A172 (cell line): ENCODE measurements at places on chromosomes 3 and 15. TPM values are rescaled to one million over a fixed set of nuclear protein-coding genes. Genes with fewer than 3 reads are reported as not detected.

DNA sequence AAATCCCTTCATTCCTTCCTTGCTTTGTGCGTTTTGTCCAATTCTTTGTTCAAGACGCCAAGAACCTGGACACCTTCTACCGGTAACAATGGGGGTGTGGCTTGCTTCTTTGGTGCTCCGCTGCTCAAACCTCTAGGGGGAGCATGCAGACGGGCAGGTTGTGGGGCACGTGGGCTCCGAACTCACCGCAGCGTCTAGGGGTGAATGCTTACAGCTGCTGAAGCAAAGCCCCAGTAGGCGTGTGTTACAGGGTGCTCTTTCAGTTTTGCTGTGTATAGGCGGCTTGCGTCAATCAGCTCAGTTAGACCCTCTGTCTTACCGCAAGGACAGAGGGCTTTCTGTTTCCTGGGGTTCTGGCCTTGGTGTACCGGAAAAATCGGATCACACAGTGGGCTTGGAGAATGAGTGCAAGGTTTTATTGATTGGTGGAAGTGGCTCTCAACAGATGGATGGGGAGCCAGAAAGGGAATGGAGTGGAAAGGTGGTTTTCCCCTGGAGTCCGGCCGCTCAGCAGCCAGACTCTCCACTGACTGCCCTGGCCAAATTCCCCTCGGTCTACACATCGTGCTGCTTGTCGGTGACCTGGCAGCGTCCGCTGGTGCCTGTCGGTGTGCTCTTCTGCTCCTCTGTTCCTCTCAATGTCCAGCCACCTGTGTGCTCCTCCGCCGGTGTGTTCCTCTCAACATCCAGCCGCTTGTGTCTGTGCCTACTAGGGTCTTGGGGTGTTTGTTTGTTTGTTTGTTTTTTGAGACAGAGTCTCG is 1.2 kb upstream of the LRRC34 start:
- no peak for DNase-seq

GRCh38 chr3:130926504-130926903 is 32.6 kb downstream of the ATP2C1 start:
- DNase-seq = no peak

DNA sequence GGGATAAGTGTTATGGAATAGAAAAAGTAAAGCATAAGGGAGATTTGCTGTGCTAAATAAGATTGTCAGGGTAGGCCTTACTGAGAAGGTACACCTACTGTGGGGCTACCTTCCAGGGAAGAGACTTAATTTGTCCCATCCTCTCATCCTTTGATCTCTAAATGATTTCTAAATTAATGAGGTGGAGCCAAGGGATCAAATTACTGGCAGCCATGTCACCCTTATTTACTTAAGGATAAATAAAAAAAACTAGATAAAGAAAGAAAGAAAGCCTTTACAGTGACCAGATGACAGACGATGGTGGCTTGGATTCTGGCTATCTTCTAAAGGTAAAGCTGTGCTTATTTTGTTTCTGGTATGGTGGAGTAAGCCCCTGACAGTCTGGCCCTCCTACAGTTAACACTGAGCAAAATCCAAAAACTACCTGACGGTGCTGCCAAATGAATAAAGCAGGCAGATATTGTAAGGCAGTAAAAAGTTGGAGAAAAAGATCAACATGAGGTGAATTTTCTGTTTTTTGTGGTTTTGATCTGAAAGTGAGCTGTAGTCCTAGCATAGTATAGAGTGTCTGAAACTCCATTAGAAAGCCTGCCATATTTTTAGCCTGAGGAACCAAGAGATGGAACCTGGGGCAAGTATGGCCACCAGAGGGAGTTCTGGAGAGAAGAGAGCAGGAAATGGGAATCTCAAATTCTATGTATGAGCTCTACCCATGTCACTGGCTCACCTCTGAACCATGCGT is 285.1 kb upstream of the MANF start:
- DNase-seq = peak; percentile 62

- no peak for DNase-seq
These were observed 48.7 kb upstream of the WDR72 start for GRCh38 chr15:53808058-53808706.

DNA sequence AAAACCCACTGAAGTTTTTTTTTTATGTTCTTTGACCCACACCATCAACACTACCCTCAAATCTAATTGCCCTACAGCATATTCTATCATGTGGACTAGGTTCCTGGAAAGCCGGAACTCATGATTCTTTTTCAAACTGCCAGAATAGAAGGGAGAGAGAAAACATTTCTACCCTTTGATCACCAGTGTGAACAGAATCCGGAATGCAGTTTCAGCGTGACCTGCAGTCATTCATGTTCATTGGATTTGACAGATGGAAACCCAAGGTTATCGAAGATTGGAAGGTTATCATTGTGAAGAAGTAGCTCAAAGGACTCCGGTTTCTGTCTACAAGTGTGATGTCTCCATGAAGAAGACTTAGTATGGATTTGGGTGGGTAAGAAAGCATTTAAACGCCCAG is 39.4 kb upstream of the RASA2 start:
- no peak for DNase-seq

GRCh38 chr3:178421069-178421468 is 115.2 kb upstream of the KCNMB2 start:
- DNase-seq = no peak

DNA sequence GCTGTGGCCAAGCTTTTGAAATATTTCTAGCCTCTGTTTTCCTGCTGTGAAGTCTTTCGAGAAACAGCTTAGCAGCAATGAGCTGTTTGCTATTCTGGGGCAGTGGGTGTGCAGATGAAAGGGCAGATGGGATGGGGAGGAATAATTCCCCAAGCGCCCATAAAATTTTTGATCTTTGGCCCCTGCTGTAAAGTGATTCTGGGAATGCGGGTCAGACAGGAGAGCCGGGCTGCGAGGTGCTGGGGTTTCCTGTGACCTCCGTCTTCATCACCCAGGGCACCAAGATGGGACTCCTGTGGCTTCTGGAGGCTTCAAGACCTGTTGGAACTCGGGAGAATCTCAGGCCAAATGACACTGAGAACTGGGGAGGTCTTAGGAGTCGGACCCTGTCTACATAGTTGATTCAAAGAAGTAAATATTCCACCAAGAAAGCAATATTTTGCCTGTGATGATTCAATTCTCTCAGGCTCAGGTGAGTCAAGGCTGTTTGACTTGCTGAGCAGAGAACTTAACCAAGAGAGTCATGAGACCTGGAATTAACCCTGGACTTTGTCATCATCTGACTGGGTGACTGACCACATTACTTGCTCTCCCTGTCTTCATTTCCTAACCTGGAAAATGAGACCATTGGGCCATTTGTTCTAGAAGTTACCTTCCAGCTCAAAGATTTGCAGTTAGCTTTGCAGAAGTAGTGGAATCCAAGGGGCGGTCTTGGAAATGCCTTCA is 86.4 kb downstream of the POLR2M start:
- no peak for DNase-seq

DNA sequence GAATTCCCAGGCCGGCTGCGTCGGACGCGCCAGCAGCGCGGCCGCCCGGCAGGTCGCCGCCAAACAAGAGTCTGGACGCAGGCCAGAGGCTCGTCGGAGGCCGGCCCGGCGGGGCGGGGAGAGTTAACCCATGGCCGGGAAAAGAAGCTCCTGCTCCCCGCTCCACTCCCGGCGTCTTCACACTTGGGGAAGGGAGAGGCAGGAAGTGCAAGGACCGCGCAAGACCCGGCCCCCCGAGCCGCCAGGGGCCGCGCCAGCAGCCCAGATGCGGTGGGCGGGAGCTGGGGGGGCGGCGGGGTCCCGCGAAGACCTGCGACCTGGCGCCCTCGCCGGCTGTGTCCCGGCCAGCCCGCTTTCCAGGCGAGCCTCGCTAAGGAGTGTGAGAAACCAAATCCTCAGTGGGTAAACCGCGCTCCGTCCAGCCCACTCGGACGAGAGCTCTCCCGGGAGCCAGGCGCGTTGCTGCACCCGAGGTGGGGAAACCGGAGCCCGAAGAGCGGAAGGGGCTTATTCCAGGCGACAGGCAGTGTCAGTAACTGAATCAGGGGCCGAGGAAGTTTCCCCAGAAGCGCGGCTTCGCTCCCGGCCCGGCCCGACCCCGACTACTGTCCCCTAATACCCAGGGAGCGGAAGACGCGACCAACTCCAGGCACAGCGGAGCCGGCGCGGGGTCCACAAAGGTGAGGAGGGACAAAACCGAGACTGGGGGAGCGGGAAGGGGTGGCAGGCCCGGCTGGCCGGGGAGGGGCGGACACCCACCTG is 721 bp downstream of the ADAMTS7 start:
- DNase-seq = peak; percentile 9

- peak; percentile 80 for DNase-seq
These were observed at the start of gene CCDC9B for GRCh38 chr15:40340740-40341400. Gene CCDC9B, minus strand, starts transcription at chr15:40340939. Its CDS starts 120 bp downstream, at chr15:40340819.

- DNase-seq = no peak
These were observed 176.5 kb upstream of the PLSCR5 start for GRCh38 chr3:146781606-146782005.

- DNase-seq = no peak
These were observed 23.2 kb downstream of the CTNNB1 start for GRCh38 chr3:41222501-41222900.

- no peak for DNase-seq
These were observed 74.2 kb downstream of the ARRDC4 start for GRCh38 chr15:98034731-98035130.

DNA sequence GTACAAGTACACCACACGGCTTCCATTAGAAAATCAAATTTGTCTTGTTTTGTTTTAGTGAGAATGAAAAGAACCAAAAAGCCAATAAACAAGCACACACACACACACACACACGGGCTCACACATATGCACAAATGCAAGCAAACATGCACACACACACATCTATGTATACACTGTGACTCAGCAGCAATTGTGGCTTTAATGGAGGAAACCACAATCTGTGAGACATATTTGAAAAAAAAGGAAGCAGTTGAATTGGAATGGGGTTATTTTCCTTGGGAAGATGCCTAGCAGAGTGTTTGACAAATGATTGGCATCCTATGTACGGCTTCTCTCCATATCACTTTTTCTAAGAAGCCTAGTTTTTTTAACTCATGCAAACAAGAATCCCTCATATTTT is 201.1 kb upstream of the ARRDC4 start:
- DNase-seq = peak; percentile 47

PPM1L gene
- 0.41 and 1.4 TPM in 2 replicates for total RNA-seq

MINDY4B gene
- total RNA-seq = not detected in 2 replicates

PLA2G4F gene
- not detected in 2 replicates for total RNA-seq

PP2D1 gene
- not detected in 2 replicates for total RNA-seq

ZMAT3 gene
- total RNA-seq = 10.5 and 13.3 TPM in 2 replicates

CFAP20DC gene
- total RNA-seq = 6.5 and 6.8 TPM in 2 replicates
